GM03348 (cell line): ENCODE measurements at places on chromosomes 16 and 17.

DNA sequence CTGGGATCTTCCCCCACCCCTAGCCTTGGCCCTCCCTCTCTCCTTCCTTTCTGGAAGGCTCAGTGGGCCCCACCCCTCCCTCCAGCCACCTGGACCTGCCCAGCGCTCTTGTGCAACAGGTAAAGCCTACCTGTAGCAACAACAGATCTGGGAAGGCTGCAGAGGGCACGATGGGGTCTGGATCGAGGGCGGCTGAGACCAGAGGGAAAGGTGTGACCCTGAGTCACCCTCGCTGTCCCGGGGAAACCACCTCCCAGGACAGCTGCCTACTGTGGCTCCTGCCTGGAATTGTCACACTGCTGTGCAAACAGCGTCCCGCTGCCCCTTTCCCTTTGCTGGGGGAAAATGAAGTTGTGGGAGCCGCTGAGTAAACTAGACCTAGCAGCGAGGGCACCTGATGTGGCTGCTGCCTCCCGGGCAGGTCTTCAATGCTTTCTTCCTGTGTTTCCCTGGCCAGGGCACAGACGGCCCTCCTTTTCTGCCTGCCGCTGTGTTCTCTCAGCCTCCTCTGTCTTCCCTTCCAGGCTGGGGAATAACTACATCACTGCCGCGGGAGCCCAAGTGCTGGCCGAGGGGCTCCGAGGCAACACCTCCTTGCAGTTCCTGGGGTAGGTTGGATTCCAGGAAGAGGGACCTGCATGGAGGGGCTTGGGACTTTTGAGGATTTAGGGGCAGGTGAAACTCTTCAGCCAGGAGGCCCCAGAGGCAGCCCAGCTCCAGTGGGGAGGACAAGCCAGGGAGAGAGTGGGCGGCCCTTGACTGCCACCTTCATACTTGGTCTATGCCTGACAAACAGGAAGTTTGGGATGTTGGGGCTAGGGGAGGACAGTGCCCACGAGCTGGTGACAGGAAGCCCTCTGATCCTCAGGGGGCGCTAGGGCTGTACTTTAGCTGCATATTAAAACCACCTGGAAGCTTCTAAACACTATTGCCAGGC is 22.2 kb upstream of the CYLD start:
- DNase-seq, result no peak

- DNase-seq, result no peak
These were observed 1.2 kb upstream of the ZMYND15 start for GRCh38 chr17:4738136-4739121.

DNA sequence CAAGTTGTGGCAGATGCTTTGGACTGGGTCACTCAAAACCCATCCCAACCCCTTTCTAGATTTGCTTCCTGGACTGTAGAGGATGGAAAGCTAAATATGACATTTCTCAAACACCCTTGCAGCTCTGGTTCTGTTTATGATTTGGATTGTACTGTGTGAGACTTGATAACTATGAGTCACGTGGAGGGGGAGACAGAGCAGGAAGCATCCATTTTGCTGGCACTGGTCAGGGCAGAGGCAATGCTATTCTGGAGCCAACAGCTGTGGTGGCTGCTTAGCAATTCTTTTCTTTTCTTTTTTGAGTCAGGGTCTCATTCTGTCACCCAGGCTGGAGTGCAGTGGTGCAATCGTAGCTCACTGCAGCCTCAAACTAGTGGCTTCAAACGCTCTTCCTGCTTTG is 13.6 kb upstream of the TERF2 start:
- no peak for DNase-seq

DNA sequence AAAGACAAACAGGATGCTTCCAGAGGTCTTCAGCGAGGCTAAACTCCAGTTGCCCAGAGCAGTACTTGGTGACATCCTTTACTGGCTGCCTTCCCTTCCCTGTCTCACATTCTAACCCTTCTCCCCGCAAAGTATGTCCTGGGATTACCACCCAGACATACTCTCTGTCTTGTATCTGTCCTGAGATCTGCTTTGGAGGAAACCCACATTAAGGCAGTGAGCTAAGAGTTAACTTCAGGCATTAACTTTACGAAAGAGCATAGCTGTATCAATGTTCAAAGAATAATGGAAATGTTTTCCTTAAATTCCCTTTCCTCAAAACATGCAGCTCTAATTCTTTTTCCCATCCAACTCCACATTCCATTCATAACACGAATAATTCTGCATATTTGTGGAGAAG is 385.2 kb downstream of the NPIPA8 start:
- DNase-seq, result peak; percentile 56

DNA sequence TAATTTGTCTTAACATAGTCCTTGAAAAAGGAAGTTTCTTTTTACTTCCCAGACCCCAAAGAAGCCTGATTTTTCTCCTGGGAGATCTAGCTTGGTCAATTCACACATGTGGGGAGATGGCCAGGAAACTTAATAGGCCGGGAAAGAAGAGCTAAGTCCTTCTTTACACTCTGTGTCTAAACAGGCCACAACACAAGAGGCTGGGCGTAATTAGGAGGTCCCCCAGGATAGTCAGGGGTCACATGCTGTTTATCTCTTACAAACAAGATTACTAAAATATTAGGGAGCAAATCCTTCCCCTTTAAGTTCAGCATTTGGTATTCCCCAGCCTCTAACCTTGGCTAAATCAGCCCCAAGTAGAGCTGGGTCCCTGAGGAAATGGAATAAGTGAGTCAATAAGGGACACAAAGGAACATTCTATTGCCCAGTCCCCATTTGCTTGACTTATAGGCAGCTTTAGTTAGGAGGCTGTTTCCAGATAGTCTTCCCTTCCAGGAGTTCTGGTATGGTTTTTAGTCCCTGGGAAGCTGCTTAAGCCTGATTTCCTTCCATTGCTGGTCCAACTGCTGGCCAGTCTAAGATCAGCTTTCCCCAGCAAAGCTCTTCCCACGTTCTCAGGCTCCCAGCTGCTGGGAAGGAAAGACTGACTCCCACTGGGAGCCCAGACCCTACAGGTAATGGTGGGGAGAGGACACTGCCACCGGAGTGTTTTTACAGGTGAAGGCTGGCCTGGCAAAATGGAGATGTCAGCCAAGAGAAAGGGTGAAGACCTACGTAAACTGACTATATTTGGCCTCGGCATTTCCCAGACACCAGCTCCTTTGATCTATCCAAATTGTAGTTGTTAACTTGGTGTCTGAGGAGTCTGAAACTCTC is 14.1 kb upstream of the HOXB9 start:
- DNase-seq, result no peak

- peak; percentile 49 for DNase-seq
These were observed 2.2 kb upstream of the EFTUD2 start for GRCh38 chr17:44901411-44901921.

DNA sequence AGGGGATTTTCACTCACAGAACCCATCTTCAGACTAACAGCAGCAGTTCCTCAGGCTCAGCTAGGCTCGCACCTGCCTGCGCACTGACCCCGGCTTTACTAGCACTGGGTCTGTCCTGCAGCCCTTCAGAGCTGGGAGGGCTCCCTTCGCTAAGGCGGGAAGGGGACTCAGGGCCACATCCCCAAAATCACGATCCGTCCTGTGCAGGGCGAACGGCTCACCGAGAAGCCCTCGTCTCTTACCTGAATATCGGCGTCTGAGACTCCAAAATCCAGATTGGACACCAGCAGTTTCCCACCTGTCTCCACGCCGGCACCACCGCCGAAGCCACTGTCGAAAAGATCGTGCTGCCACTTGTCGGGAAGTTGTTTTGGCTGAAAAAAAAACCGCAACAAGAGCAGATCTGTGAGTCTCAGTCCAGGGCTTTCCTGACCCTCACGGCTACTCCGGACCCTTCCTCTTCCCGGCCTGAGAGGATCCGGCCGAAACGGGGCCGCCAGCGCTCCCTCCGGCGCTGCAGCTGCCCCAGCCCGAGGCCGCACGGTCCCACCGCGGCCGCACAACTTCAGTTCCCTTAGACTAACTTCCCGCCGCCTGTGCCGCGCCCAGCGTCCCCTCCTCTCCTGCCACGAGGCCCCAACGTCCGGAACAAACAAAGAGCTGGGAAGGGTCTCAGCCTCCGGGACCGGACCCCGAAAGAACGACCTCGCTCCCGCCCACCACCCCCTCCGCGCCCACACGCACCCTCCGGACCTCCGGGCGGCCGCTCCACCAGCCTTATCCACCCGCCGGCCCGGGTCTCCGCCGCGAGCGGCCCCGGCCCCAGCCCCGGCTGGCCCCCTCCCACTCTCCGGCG is 711 bp downstream of the ALYREF start:
- DNase-seq, result peak; percentile 29

DNA sequence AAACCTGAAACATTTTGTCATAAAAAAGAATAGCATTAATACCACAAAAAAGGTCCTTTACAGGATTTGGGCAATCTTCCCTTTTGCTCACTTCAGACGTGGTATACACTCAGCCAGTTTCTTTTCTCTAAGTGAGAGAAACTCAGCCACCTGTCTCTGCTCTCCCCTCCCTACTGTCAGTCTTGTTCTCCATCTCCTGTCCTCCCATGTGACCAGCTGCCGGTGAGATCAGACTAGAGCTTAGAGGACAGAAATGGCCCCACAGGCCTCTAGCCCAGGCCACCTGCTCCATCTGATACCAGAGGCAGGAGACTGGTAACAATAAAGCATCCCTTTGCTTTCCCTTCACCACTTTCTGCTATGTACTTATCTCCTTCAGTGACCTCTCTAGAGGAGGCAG is 34.9 kb downstream of the CMC2 start:
- no peak for DNase-seq

GRCh38 chr17:68790931-68791330 is 164.3 kb downstream of the ABCA8 start:
- no peak for DNase-seq

DNA sequence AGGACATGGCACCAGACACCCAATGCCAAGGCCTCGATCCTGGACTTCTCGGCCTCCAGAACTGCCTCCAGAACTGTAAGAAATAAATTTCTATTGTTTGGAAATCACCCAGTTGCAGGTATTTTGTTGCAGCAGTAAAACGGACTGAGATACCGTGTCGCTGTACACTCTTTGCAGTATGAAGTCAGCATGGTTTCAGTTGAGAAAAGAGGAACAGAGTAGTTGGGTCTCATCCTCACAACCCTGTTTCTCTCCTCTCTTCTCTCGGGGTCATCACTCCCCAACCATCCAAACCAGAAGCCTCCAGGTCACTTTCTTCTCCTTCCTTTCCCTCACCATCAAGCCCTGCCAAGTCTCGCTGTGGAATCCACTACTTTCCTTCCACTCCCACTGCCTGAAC is 77.8 kb downstream of the ADCY9 start:
- DNase-seq, result no peak

DNA sequence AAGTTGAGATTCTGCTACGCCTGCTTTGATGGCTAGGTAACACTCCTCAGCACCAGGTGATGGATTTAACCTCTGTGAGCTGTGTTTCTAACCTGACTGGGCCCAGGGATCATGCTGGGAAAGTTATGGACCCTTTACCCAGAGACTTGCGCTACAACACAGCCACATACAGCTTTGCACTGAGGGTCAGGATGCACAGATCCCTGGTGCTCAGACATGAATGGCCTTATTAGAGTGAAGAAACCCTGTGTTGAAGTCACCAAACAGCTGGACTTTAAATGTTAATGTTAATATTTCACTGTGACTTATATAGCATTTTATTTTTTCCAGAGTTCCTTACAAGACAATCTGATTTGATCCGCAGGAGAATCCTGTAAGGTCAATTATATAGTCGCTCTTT is 114.3 kb downstream of the MSI2 start:
- no peak for DNase-seq

DNA sequence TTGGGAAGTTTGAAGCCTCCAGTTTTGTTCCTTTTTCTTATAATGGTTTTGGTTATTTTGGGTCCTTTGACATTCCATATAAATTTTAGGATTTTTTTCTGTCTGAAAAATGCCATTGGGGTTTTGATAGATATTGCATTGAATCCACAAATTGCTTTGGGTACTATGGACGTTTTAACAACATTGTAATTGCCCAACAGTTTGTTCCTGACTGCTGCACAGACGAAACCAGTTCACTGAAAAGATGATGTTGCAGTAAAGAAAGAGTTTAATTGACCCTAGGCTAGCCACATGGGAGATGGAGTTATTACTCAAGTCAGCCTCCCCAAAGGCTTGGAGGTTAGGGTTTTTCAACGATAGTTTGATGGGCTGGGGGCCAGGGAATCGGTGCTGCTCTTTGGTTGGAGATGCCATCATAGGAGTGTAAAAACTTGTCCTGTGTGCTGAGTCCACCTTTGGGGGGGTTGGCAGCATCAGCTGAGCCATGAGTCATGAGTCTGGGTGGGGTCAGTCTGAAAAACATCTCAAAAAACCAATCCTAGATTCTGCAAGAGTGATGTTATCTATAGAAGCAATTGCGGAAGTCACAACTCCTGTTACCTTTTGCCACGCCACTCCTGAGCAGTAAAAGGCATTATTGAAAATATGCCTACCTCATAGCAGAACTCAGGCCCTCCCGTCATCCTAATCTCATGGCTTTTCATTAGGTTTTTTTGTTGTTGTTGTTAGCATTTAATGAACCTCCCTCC is 2.7 kb upstream of the PRSS41 start:
- DNase-seq, result no peak

- DNase-seq, result no peak
These were observed 16.1 kb upstream of the SLC4A1 start for GRCh38 chr17:44284024-44284400.

DNA sequence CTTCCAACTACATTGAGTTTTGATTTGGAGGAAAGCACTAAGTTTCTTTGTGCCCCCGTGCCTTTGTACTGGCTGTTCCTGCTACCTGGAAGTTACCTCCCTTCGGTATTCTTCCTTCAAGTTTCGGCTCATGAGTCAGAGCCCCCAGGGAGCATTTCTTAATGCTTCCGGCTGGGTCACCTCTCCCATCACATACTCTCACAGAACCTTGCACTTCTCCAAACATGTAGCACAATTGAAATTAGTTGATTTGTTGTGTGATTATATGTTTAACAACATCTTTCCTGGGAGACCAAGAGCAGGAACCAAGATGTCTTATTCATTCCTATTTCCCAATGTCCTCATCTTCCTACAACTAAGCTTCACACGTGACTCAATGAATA is 158.6 kb upstream of the CDH5 start:
- DNase-seq, result no peak

DNA sequence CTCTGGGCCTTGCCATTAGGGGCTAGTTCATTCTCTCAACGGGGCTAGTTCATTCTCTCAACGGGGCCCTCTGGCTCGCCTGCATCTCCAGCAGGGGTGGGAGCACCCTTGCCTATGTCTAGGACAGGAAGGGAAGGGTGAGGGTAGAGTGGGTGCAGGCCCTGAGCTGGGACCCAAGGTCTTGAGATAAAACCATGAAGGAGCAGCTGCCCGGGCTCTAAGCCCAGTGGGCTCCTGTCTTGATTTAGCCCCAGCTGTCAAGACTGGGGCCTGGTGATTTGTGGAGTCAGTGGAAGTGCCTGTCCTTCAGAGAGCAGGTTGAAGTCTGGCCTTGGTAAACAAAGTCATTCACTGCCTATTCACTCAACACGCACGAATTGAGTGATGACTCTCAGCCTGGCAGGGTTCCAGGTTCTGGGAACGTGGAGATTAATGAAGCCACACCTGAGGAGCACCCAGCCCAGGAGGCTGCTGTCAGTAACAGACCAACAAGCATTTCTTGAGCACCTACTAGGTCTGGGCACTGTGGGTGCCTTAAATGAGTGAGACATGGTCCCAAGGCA is 35.4 kb downstream of the WNT3 start:
- no peak for DNase-seq

- DNase-seq, result no peak
These were observed 190.4 kb downstream of the USP22 start for GRCh38 chr17:20852239-20852989.
